ENCODE measurements at places on chromosomes 11 and 22.
A peak's percentile ranks its signal among the peaks of the same experiment; 100 is the strongest.

DNA sequence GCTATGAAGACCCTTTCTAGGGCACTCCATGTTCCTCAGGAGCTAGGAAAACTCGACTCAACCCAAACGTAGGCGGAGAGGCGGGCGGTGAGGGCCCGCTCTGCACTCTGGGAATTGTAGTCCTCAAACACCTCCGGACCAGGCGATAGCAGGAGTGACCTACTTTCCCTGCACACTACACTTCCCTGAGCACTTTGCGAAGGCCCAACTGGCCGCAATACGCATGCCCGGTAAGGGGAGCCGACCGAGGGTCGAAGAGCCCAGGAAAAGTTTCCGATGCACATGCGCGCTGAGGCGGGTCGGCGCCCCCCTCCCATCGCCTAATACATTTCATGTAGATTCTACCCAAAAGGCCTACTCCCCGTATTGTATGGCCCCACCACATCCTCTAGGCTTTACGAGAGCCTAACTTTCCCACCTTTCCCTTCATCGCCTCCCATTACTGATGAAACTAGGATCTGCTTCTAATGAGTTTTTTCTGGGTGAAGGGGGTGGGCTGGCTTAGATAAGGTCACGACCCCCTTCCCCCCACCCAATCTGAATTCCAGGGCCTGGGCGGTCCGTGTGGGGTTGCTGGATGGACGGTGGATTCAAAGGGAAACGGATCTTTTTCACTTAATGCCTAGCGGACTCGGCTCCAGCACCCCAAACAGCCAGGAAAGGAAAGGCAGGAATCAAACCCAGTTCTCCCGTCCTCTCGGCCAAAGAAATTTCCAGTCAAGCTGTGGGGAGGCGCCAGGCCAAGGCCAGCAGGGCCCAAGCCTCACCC lies 2.1 kb downstream of the TOB2 start:
- DNase-seq, result peak; percentile 68

- DNase-seq, result no peak
Measured at GRCh38 chr11:16911186-16911585, 103.0 kb downstream of the PLEKHA7 start.

GRCh38 chr11:109435121-109435742 lies 13.2 kb downstream of the C11orf87 start:
- DNase-seq, result no peak

GRCh38 chr11:76656571-76657081 lies 13.9 kb downstream of the LRRC32 start:
- DNase-seq, result no peak

DNA sequence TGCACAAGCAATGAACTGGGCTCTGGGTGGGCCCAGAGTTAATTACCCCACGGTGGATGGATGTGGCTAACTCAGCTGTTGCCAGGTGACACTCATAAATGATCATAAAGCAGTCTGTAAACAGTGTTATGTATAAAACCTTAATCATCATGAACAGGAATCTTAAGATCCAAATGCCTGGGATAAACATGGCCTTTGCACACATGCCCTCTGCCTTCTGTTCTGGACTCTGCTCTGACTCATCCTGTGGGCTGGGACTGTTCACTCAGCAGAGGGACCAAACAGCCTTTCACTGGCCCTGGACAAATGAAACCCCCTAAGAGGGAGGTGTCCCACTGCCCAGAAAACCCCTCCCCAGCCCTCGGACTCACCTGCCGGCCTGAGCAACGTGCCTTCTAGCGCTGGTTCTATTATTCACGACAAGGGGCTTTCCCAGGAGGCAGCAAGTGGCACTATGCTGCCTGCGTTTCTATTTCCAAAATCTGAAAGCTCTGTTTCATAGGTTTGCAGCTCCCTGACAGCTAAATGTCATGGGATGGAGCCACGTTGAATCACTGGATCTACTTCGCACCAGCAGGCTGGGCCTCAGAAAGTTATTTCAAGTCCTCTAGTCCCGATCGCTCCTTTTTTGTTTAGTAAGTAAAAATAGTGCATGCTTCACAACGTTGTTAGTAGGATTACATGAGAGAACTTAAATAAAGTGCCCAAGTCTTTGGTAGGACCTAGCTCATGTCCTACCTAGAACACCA lies 53.0 kb downstream of the LARGE1 start:
- no peak for DNase-seq

DNA sequence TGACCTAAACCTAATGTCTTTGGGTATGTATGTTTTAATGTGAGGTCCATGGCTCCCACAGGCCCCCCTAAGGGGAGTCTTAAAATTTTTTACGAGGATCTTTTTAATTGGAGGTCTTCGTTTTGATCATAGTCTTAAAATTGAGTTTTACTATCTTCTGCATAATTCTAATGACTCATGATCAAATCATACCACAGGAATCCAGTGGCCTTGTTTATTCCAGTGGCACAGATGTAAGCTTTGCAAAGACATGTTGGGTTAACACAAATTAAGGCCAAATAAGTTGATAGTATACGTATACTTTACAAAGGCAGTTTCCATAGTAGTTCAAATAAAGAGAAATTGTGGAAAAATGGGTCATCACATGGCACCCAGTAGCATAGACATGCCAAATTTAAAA lies 33.9 kb upstream of the FJX1 start:
- DNase-seq, result no peak

DNA sequence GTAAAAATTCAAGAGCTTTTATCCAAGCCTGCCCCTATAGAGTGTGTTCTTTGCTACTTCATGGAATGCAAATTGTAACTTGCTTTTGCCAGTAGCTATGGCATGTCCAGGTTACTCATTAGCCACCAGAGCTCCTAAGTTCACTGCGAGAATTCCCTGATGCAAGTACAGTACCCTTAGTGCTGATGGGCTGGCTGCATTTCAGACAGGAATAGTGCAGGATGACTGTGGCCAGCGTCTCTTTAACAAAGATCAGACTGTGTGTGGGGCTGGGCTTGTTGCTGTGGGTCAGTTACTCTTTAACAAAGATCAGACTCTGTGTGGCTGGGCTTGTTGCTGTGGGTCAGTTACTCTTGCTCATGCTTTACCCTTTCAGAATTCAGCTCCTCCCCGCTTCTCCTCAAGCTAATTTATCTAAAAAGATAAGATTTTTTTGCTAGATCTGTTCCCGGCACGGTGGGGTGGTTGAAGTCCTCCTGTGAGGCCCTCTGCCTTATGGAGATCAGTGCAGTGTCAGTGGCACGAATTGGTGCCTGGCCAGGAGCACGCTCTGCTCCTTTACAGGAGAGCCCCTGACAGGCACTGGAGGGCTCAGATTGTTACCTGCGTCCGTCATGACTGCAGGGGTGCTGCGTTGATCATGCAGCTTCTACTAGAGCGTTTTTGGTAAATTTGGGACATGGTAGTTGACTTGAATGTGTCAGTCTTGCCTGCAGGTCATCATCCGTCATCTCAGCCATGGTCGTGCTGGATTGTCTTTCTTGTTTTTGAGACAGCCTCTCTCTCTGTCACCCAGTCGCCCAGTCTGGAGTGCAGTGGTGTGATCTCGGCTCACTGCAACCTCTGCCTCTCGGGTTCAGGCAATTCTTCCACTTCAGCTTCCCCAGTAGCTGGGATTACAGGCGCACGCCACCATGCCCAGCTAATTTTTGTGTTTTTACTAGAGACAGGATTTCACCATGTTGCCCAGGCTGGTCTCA lies 27.0 kb downstream of the AP2A2 start:
- no peak for DNase-seq

DNA sequence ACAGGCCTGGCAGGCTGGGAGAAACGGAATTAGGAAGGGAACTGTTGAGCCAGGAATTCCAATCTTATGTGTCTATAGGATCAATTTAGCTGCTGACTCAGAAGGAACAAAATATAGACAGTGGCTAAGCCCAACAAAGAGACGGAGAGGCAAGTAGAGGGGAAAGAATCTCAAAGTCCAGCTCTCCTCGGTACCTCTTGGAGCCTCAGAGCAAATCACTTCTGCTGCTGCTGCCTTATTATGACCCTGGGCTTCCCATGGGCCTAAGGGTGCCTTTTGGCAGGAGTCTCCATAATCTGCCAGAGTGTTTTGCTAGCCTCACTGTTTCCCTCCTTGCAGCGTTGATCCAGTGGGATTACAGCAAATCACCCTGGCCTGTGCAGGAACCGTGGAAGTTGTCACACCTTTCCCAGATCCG lies 31.7 kb downstream of the PAX6 start:
- DNase-seq, result no peak

DNA sequence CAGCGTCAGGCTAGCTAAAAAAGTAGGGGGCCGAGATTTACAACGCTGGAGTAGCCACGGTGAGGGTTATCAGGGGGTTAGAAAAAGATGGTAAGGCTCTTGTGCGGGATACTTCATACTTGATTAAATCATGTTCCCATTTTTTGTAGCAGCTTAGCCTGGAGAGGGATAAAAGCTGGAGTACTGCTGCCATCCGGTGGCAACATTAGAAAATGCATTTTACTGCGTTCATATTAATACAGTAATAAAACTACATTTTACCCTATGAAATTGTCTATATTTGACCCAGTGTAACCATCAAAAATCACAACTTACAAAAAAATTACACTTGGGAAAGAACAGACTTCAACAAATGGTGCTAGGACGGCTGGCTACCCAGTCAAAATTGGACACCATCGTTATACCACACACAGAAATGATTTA lies 17.3 kb downstream of the RPUSD4 start:
- no peak for DNase-seq

GRCh38 chr11:12503039-12503484 lies 125.7 kb downstream of the PARVA start:
- no peak for DNase-seq

GRCh38 chr22:23283591-23284503 lies 103.5 kb downstream of the BCR start:
- no peak for DNase-seq

- no peak for DNase-seq
Measured at GRCh38 chr22:23763579-23763945, 772 bp downstream of the C22orf15 start.

- no peak for DNase-seq
Measured at GRCh38 chr11:40597546-40598113, 861.8 kb downstream of the LRRC4C start.

DNA sequence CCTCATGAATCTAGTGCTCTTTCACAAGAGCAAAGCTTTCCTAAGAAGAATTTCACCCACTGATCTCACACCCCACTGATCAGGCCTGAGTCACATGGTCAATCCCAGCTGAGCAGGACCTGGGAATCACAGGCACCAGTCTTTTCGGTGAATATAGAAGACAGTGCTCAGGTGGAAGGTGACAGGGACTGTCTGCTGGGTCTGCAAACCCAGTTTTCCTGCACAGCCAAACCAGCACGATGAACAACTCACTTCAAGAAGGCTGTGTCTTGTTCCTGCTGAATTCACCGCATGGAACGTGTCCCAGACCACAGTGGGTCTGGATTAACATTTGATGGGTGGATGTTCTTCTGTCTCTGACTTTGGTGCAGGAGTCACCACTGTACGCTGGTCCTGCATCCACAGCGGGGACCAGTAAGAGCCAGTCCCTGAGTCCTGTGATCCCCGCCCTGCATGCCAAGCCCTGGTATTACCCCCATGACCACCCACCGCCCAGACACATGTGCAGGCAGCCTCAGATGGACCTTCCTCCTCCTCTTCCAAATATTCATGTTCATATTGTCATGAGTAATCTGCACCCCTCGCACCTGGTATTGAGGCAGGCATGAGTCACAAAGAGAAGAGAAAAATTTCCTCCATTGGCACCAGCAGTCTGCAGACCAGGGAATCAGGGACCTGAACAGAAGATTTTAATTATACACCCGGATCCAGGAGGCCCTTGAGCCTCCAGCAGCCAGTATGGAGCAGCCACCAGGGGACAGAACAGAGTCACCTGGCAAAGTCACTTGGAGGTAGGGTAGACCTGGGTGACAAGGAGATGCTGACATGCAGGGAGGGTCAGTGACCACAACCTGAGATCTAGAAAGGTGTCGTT lies 8.6 kb upstream of the IGLL5 start:
- no peak for DNase-seq

- DNase-seq, result no peak
Measured at GRCh38 chr11:69333879-69334278, 39.9 kb downstream of the MYEOV start.

Data from stimulated activated CD4-positive, alpha-beta T cell treated with anti-CD3 and anti-CD28 coated beads, Interleukin-1b, Interleukin-23, amount 100 ng/mL, for 1 hour (primary cell).